ENCODE measurements at places on chromosomes 16 and 17.

GRCh38 chr17:58560511-58560910 is 46.1 kb upstream of the MTMR4 start:
- DNase-seq, result no peak

DNA sequence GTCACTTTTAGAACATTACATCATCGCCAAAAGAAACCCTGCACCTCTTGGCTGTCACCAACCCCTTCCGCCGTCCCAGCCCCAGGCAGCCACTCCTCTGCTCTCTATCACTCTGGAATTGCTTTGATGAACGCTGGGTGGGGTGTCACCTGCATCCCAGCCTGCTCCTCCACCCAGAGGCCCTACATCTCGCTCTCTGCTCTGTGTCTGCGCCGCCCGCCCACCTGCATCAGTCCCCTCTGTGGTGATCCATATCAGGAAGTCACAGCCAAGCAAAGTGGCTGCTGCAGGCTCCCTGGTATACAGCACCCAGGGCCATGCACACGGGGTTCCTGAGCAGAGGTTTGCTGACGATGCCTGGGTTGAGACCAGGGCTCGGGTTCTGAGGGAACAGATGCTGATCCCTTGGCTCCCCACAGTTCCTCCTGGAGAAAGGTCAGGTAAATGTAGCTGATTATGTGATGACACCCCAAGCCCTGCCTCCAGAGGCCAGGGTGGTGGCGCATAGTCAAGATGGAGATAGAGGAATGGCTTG is 30.8 kb downstream of the MPRIP start:
- DNase-seq, result no peak

DNA sequence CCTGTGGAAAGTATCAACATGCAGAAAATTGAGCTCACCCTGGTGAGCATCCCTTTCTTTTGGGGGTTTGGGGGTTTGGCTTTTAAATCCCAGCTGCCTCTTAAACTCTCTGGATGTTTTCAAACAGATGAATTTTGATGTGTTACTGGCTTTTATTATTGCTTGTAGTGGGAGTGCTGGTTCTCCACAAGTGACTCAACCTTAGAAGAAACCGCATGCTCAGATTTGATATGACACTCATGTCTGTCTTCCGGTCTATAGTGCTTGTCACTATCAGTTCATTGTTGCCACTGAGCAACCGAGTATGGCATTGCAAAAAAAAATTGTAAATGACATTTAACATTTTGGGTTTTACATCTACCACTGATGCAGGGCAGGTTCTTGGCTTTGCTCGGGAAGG is 104.5 kb downstream of the HS3ST4 start:
- no peak for DNase-seq

- DNase-seq, result no peak
These were observed 1.0 kb downstream of the HOXB2 start for GRCh38 chr17:48543854-48544348.

DNA sequence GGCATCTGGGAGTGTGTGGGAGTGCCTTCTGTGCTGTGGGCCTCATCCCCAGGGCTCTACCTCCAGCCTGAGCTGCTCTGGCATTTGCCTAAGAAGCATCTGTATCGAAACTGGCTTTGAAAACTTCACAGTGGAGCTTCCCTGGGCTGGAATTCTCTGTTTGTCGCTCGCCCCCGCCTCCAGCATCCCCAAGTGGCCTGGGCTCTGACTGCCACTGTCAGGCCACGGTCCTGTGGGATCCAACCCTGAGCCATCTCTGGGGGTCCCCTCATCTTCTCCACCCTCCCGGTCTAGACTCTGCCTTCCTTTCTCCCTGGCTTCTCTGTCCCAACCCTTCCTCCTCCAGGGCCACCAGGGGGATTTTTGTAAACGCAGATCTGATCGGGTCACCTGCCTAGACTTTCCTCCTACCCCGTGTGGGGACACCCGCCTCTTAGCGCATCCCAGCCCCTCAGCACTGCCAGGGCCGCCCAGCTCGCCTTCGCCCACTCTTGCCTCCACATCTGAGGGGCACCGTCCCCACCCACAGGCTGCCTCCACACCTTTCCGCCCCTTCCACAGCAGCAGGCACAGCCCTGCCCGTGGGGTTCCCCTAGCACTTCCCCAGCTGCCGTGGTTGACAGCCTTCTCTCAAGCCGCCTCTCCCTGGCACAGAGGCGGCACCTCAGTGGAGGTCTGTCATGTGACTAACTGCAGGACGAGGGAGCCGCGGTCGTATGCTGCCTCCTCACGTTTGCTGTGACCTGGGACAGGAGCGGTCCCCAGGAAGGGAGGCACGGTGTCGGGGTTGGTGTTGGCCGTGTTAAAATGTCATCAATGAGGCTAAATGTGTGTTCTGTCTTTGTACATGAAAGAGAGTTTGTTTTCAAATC is 12.0 kb downstream of the TBC1D24 start:
- DNase-seq, result no peak

DNA sequence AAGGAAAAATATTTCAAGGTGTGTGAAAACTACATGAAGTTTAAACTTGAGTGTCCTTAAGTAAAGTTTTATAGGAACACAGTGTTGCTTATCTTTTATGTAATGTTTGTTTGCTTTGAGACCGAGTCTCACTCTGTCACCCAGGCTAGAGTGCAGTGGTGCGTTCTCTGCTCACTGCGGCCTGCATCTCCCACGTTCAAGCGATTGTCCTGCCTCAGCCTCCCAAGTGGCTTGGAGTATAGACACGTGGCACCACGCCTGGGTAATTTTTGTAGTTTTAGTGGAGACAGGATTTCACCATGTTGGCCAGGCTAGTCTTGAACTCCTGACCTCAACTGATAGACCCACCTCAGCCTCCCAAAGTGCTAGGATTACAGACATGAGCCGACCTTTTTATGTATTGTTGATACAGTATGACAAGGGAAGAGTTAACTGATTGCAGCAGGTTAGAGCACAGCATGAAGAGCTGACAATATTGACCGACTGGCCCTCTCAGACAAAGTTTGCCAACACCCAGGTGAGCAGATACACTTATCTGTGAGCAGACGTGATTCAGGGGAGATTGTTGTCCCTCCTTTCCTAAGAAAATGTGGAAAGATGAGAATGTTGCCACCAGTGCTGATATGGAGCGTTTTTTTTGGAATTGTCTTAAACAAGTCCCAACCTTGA is 373.7 kb downstream of the WWOX start:
- DNase-seq, result no peak

DNA sequence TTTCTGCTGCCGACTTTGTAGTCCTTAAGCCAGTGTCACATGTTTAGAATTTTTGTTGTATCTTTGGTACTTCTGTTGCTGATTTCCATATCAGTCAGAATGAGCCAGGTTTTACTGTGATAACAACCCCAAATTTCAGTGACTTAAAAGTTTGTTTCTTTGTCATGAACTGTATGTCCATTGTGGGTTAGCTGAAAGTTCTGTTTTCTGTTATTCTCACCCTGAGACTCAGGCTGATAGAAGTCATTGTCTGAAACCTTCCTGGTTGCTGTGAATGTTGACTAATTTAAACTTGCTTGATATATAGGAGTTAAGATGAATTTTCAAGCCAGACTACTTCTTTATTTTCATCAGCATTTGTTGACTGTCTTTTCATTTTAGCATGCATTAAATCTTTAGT is 68.8 kb downstream of the MRTFB start:
- DNase-seq, result no peak

DNA sequence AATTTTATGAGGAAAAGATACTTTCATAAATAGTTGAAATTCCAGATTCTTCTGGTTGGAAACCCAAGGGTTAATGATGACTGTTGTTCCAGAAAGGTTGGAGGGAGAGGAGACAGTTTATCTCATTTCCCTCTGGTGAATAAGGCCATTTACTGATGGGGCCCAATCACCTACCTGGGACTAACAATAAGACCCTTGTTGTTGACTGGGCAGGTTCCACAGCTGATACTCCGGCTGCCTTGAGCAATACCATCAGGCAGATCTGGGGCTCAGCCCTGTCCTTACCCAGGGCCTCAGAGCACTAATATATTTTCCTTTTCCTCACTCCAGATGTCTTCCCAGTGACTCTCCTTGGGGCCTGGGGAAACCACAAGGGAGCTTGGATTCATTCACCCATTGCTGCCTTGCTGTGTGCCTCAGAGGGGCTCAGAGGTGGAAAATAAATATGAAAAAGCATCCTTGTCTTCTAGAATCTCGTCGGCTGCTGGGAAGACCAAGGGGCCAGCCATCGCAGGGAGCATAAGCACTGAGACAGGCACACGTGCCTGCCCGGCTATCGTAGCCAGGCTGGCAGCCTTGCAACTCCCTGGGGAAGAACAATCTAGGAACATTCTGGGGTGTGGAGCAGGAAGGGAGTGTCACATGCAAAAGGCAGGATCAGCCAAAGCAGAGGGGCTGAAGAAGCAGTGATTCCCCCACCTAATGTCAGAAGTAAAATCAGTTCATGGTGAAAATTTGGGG is 54.4 kb downstream of the MPRIP start:
- DNase-seq, result peak; percentile 44

DNA sequence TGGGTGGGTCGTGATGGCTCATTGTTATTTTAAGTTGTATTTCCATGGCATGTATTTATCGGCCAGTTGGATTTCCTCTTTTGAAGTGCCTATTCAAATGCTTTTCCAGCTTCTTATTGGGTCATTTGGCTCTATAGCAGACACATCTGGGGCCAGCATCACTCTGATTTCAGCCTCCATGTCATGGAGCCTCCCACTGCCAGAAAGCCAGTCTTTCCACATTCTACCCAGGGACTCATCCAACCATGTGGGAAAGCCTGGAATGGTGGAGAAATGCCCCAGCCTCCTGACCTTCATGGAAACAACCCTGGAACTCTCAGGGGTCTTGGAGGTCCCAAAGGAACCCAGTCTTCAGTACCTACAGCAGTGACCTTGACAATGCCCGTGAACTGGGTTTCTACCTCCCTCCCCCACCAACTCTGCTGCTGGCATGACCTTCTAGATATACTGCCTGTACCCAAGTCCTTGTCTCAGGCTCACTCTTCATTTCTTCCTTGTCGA is 33.8 kb upstream of the ADGRG1 start:
- DNase-seq, result no peak

DNA sequence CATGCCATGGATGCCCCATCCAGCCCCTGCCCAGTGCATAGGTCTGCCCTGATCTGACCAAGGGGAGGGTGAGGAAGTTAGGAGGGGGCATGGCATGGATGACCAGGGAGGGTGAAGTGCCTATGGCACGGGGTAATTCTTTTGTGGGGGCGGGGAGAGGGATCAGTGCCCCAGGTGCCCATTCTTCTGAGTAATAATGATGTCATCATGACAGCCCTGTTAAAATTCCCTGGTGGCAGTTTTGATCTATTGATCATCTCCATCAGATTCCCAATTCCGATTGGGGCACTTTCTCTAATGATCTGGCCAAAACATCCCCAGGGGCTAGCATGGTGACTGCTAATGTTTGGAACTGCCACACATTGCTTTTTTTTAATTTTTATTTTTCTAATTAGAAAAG is 392.2 kb downstream of the UTP18 start:
- DNase-seq, result no peak

GRCh38 chr17:76548378-76549214 is 8.8 kb downstream of the PRCD start:
- no peak for DNase-seq

GRCh38 chr17:77400445-77400870 is 259.7 kb downstream of the SEC14L1 start:
- no peak for DNase-seq

- DNase-seq, result no peak
These were observed 50.8 kb downstream of the PHKB start for GRCh38 chr16:47511882-47512281.

GRCh38 chr16:4566144-4566543 is 10.0 kb downstream of the C16orf96 start:
- DNase-seq, result no peak

GRCh38 chr17:50274142-50274896 is at the start of gene TMEM92:
TMEM92 (plus strand) TSS chr17:50274466; CDS start chr17:50274502, 36 bp downstream.
- no peak for DNase-seq

DNA sequence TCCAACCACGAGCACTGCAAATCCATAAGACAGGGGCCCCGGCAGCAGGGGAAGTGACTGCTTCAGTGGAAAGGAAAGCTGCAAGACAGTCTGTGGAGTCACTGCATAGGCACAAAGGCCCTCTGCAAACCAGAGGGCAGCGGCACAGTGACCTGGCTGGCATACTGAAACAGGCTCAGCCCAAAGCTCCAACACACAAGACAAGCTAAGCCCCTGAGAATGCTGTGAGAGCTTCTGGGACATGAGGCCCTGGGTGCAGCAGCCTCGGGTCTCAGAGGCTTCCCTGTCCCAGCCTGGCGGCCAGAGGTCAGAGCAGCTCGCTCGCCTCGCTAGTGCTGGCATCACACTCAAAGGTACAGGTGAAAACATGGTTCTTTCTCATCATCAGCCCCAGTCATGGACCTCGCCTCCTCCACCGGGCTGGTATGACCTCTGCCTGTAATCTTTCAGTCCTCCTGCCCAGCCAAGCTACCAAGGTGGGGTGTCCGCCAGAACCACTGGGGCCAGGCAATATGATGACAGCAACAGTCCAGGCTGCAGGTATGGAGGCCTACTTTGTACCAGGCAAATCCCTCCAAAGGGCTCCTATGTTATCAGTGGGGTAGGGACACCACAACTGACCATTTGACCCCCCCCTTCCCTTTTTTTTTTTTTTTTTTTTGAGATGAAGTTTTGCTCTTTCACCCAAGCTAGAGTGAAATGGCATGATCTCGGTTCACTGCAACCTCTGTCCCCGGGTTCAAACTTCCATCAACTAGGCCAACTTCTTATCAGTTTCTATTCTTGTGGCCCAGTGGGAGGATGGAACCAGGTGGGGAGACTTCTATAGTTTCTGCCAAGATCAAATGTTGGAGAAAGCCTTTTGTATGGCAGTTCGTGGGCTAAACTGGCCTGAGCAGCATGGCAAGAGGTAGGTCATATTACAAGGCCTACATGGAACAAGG is 19.2 kb downstream of the ST3GAL2 start:
- no peak for DNase-seq

- DNase-seq, result no peak
These were observed 27.6 kb downstream of the MXRA7 start for GRCh38 chr17:76683011-76683755.

GRCh38 chr17:60094754-60095153 is 16.0 kb upstream of the HEATR6 start:
- DNase-seq, result no peak

GRCh38 chr16:84511180-84511800 is 6.8 kb upstream of the MEAK7 start:
- DNase-seq, result peak; percentile 94

GRCh38 chr16:66064801-66065530 is 301.5 kb upstream of the CDH5 start:
- DNase-seq, result no peak

GRCh38 chr17:51733166-51733565 is 425.3 kb downstream of the CA10 start:
- DNase-seq, result no peak

- no peak for DNase-seq
These were observed 107.8 kb downstream of the CLEC16A start for GRCh38 chr16:11051879-11052808.

DNA sequence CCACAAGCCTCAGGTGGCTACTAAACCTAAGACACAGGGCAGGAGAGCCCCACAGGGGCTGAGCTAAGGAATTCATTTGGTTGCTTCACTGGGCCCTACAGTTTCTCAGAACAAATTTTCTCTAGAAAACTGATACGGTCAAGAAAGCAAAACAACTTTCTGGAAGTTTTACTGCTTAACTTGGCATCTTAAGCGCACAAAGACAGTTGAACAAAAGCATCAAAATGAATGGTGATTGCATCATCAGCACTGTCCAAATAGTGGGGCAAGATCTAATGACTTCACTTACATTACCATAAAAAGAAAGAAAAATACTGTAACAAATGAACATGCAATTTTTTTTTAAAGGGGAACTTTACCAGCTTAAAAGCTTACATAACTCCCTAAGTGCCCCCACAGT is 47.6 kb downstream of the XPO6 start:
- DNase-seq, result peak; percentile 89
